PC-3 (cell line): ENCODE measurements at places on chromosomes 2 and 18.
A peak's percentile ranks its signal among the peaks of the same experiment; 100 is the strongest.

DNA sequence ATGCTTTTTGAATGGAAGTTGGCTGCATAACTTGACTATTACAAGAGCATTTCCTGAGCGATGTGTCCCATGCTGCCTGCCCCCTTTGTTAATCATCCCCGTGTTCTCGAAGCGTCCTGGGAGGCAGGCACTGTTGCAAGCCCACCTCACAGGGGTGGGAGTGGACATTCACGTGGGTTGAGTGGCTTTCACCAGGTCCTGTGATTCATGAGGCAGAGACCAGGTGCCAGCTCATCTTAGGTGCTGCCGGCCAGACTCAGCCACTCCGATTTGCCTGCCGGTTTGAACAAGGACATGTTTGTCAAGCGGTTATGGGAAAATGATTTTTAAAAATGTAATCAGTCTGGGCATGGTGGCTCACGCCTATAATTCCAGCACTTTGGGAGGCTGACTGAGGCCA is 112.5 kb downstream of the ZNF532 start:
- no peak for DNase-seq

GRCh38 chr2:60438131-60438530 is 115.3 kb downstream of the BCL11A start:
- no peak for DNase-seq

DNA sequence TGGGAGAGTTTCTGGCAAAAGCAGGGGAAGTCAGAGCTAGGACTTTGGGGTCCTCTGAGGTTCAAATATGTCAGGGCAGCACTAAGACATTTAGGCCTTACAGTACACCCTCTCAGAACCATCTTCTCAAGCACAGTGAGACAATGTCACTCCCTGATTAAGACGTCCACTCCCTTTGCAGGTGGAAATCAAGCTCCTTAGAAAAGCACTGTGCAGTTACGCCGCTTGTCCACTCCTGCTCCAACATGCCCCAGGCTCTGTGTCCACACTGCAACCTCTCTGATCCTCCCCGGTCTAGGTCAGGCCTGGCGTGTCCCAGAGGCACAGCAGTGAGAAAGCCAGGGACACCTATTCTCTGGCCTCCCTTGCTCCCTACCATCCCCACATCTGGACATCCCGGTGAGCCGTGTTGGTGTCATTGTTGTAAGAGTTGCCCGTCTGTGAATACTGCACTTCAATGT is 528.6 kb upstream of the ID2 start:
- no peak for DNase-seq

GRCh38 chr2:79862756-79863155 is 349.9 kb downstream of the CTNNA2 start:
- no peak for DNase-seq

DNA sequence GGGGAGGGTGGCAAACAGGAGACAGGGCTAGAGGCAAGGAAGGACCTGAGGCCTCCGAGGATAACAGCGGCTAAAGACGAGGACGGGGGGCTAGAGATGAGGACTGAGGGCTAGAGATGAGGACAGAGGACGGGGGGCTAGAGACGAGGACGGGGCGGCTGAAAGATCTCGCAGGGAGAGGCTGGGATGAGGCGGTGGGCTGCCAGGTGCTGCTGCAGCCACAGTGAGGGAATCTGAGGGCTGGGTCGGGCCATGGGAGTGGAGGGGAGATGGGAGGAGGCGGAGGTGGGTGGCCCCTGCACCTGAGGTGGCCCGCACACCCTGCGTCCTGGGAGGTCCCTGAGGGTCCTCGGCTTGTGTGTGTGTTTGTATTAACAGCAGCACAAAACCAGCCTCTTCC is 350.2 kb upstream of the SALL3 start:
- DNase-seq: no peak

DNA sequence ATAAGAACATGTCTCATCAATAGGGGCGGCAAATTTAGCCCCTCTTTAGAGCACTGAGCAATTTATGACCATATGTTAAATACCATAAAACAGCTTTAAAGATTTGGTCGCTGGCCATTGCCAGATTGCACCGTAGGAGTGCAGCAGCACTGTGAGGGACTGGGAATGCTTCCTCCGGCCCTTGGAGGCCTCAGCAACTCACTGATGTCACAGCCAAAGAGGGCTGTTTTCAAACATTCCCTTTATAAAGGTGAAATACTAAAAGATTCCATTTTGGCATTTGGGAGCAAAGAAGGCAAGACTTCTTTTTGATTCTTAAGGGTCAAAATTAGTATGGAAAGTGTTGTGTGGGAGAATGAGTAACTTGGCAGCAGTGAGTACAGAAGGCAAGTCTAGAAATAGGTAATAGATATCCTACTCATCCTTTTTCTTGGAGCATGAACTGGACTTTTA is 63.7 kb downstream of the BABAM2 start:
- peak; percentile 60 for DNase-seq

GRCh38 chr2:128474036-128474955 is 155.6 kb upstream of the HS6ST1 start:
- DNase-seq: no peak

- no peak for DNase-seq
Observed at GRCh38 chr18:36066686-36067054, 689 bp downstream of the RPRD1A start.

DNA sequence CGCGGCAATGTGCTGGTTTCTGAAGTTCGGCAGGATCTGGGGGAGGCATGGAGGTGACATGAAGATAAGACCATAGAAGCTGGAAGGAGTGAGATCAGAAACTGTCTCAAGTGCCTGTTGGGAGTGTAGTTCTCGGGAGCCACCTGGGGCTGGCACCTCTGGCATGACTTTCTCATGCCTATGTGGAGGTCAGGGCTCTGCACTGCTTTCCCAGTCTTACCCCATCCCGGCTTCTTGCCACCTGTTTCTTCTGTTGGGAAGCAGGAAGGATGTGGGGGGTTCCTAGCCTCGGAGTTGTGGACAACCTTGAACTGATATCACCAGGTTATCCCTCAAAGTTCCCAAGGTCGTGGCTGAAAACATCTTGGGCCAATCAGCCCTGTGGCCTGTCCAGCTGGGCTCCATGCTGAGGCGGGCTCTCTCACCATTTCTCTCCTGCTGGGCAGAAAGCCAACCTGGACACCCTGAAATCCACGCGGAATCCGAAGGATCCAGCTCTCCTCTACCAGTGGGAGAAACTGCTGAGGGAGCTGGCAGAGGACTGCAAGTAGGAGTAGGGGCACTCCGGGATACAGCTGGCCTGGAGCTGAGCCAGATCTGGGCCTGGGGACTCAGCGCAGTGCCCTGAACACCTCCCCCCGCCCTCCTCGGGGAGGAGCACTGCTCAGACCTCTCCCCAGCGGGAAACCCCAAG is 42.5 kb downstream of the FER1L5 start:
- no peak for DNase-seq

- DNase-seq: no peak
Observed at GRCh38 chr2:24985511-24985910, 13.8 kb upstream of the DNAJC27 start.

DNA sequence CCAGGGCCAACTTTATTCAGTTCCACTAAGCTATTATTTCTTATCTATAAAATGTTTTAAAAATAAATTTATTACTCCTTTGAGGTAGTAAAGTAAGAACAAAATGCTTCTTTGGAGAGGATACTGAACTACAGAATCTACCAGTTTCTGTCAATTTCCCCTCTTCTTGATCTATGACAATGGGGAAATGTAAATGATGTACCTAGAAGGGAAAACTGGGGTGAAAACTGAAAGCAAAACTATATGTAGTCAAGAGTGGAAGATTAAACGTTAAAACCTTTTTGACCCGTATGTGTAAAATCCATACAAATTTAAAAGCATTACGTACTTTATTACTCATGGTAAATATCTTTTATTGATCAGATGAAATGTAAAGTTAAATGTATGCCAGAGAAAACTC is 1287.8 kb upstream of the TMEFF2 start:
- DNase-seq: no peak

DNA sequence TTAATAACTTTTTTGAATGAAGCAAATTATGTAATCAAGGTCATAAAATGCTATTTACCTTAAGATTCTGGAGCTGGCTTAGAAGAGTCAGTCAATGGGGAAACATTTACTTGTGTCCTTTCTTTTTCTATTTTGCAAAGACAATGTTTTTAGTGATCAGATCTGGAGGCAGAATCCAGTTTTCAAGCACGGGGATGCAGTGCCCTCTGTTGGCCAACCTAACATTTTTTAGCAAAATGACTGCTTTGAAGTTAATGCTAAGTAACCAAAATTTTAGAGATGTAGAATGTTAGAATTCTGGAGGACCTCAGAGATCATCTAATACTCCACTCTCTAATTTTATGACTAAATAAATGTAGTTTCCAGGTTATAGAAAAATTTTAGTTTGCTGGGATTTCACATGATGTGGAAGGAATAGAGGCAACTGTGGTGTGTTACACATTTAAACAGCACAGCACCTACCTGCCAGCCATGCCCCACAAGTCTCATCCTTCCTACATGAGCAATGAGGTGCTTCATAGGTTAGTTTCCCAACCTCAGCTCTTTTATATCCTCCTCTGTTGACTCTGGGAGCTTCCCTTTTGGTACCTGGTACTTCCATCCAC is 23.6 kb upstream of the SLC9A4 start:
- peak; percentile 65 for DNase-seq

GRCh38 chr2:78979380-78980151 is 45.9 kb upstream of the REG3G start:
- DNase-seq: peak; percentile 54

DNA sequence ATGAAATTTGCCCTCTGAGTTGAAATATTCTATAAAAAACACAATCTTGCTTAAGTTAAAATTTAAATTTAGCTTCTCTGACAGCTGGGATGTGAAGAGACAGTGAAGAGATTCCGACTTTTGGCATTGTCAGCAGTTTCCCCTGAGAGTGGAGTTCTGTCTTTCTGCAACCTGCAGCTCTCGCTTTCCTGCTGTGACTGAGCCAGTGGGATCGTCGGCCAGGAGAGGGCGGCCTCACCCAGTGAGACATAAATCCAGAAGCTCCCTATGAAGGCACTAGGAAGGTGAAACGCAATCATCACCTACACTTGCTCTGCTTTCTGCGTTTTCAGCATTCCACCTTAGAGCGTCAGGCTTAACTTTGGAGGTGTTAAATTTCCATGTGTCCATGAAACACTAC is 75.4 kb upstream of the HNMT start:
- peak; percentile 66 for DNase-seq
